Cerebellum (tissue), 4 donors: ENCODE measurements at places on chromosomes 2 and 18. TPM values are rescaled to one million over a fixed set of nuclear protein-coding genes. Genes with fewer than 3 reads are reported as not detected.

Gene ALPI
- not detected for total RNA-seq

Gene COMMD1
- total RNA-seq, result 40.3 TPM

Gene DSG2
- 4.7 TPM for total RNA-seq

Gene IL36RN
- total RNA-seq, result not detected

Gene NCKAP5
- total RNA-seq, result 25.3 TPM

Gene NEU4
- 0.82 TPM for total RNA-seq

Gene DSC1
- total RNA-seq, result not detected

Gene HOXD8
- total RNA-seq, result not detected

Gene VAPA
- total RNA-seq, result 145 TPM

Gene NPC1
- total RNA-seq, result 34.8 TPM

Gene KLHL14
- total RNA-seq, result 9.4 TPM

Gene UGT1A5
- total RNA-seq, result not detected

Gene WNT6
- total RNA-seq, result not detected

Gene OSR1
- 8.7 TPM for total RNA-seq

Gene BMP10
- total RNA-seq, result not detected

Gene TNFRSF11A
- 1.1 TPM for total RNA-seq

Gene MC2R
- total RNA-seq, result not detected

Gene TANC1
- total RNA-seq, result 40.3 TPM

Gene CD8A
- total RNA-seq, result 1.5 TPM

Gene SLC23A3
- total RNA-seq, result 1.3 TPM

Gene RIT2
- total RNA-seq, result 9.5 TPM

Gene MGAT4A
- total RNA-seq, result 69.4 TPM

Gene C18orf54
- total RNA-seq, result 12.1 TPM

Gene SERPINB3
- not detected for total RNA-seq

Gene TEKT4
- total RNA-seq, result 0.27 TPM

Gene GCC2
- 41.7 TPM for total RNA-seq

Gene ABCB11
- 2.6 TPM for total RNA-seq

Gene TXNDC2
- total RNA-seq, result not detected

Gene FTCDNL1
- 4.1 TPM for total RNA-seq

Gene CD28
- total RNA-seq, result 1.00 TPM
